ENCODE measurements at places on chromosomes 2 and 18.
A peak's percentile ranks its signal among the peaks of the same experiment; 100 is the strongest.

DNA sequence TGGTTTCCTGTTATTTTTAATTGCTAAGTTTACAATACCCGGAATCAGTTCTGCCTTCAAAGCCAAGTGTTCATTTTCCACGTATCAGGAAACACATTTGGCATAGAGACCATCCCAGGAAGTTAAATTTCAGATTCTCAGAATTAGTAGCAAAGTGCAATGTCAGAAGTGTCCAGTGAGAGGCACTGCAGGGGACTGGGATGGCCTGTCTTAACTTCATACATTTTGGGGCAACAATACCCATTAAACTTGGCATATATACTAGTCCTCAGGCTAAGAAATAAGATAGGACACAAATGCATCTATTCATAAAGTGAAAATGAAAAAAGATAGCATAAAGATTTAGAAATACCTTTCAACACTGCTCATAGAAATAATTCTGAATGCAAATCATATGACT is 1.5 kb upstream of the IL1RL2 start:
- DNase-seq, result peak; percentile 40

- DNase-seq, result no peak
These were observed 111.1 kb downstream of the MYT1L start for GRCh38 chr2:2219984-2220383.

GRCh38 chr2:46300406-46300832 is 3.2 kb downstream of the EPAS1 start:
- DNase-seq, result no peak

GRCh38 chr18:62140259-62140658 is 46.6 kb downstream of the PIGN start:
- DNase-seq, result no peak

GRCh38 chr18:31204833-31205232 is 42.2 kb upstream of the DSC1 start:
- no peak for DNase-seq

DNA sequence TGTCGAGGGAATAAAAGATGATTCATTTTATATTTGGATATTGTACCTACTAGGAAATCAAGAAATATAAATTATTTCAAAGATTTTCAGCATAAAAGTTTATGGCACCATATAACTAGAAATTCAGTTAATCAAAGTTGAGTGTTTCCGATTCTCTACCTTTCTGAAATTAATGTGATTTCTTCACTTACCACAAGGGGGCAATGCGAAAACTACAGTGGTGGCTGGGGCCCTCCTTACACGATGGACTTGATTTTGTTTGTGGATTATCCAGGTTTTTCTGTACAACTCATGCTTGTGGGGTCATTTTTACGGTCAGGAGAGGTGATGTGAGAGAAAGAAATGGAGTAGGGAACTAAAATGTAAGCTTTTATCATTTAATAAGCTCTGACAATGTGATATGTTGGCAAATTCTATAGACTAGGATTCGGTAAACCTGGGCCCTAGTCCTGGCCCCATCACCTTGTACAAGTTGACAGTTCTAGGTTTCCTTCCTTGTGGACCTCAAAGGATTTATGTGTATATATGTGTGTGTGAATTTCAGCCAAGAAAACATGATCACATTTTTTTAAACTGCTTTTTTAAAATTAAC is 47.6 kb downstream of the G6PC2 start:
- peak; percentile 20 for DNase-seq

- DNase-seq, result no peak
These were observed 25.7 kb downstream of the PXDN start for GRCh38 chr2:1718339-1719220.

GRCh38 chr2:236642125-236642524 is 72.5 kb downstream of the ACKR3 start:
- no peak for DNase-seq

GRCh38 chr2:204272089-204272488 is 273.2 kb upstream of the PARD3B start:
- no peak for DNase-seq

- peak; percentile 20 for DNase-seq
These were observed 85.6 kb downstream of the IKZF2 start for GRCh38 chr2:213065583-213066442.

- peak; percentile 43 for DNase-seq
These were observed 210.9 kb downstream of the DYM start for GRCh38 chr18:49249521-49249920.

DNA sequence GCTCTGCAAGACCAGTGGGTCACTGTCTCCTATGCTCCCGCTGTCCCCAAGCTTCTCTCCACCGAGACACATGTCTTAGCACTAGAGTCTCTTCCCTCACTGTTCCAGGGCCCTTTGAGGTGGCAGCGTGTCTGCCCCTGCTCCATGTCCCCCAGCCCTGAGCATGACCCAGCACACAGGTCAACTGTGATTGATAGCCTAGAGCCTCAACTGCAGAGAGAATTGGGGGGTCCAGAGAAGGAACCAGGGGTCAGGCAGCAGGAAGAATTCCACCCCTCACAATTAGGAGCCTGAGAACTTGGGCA is 54.6 kb upstream of the ODC1 start:
- DNase-seq, result no peak

DNA sequence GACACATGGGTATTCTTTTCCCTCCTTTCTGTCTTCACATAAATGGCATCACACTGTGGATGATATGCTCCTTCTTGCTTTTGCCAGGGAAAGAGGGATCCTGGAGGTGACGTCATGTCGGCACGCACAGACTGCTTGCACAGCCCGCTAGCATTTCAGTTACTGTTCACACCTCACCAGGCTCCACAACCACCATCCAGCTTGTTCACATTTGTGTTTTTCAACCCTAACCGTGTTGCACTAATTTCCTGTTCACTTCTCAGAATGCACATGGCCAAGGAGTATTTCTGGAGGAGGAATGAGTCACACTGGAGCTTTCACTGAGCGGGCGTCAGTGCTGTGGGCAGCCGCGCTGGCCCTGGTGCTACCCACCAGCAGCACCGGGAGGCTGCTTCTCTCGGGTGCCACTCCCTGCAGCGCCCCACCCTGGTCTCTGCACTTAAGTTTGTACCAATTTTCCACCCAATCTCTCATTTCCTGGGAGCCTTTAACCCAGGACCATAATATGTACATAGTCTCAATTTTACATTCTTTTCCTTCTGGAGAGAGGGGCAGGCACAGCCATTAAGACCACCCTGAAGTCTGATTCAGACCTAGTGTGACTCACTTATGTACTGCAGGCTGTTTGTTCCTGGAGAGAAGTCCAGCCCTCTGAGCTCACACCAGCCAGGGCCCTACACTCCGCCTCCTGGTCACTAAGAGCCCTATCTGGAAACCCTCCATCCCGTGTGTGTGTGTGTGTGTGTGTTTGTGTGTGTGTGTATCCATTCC is 65.1 kb downstream of the MBP start:
- peak; percentile 63 for DNase-seq

DNA sequence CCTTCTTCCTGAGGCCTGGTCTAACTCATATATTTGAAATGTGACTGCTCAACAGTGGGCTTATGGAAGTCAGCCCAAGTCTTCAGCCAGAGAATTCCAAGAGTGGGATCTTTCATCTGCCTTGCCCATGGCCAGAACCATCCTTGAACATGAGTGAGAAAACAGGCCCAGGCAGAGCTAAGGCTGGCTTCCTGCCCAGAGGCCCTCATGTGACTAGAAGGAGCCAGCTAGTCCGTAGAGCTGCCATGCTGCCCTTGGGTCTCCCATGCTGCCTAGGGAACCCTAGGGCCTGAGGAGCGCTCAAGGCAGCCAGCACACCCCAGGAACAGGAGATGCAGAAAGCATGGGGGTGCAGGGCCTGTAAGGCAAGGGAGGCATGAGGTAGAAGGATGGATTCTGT is 203.6 kb downstream of the FHOD3 start:
- no peak for DNase-seq

- peak; percentile 12 for DNase-seq
These were observed 435 bp downstream of the IFT172 start for GRCh38 chr2:27489118-27489497.

- peak; percentile 8 for DNase-seq
These were observed 755 bp downstream of the SPAST start for GRCh38 chr2:32064021-32064601.

GRCh38 chr18:50559752-50560680 is at the start of gene MAPK4:
Gene MAPK4 (plus strand): TSS chr18:50560087. CDS start chr18:50663959, 103,872 bp downstream.
- DNase-seq, result peak; percentile 51

DNA sequence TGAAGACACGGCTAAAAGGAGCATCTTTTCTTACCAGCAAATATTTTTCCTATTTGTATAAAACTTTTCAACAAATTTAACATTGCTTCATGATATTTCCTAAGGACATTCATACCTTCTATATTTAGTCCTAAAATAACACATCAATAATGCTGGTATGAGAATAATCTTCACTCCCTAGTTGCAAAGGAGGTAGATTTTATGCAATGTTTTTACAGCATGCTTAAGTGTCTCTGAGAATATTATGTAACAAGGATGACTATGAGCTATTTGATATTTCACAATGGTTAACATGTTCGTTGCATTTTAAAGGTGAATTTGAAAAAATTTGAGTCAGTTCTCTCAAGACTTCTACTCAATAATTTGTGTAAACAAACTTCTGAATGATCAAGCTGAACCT is 506.7 kb downstream of the NUP35 start:
- no peak for DNase-seq

- DNase-seq, result no peak
These were observed 1.4 kb upstream of the MFSD6 start for GRCh38 chr2:190406805-190407204.

DNA sequence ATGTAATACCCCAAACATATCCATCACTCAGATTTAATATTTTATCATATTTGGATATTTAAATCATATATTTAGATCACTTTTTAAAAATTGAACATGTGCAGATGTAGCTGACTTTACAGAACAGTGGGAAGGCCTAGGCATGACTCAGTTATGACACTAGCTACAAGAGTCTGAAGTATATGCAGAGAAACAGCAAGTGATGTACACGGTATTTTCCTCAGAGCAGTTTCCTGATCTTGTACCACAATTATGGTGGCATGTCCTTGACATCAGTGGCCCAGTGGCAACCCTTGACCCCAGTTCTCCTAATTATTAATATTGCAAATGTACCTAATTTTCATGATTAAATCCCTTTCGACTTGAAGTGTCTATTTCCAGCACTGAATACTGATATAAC is 28.2 kb downstream of the CDKL4 start:
- DNase-seq, result no peak

- peak; percentile 46 for DNase-seq
These were observed 1.4 kb downstream of the PPM1G start for GRCh38 chr2:27407798-27408491.

- no peak for DNase-seq
These were observed 84.4 kb upstream of the CD28 start for GRCh38 chr2:203621981-203622515.

GRCh38 chr2:96354492-96354891 is 18.9 kb downstream of the NCAPH start:
- no peak for DNase-seq

DNA sequence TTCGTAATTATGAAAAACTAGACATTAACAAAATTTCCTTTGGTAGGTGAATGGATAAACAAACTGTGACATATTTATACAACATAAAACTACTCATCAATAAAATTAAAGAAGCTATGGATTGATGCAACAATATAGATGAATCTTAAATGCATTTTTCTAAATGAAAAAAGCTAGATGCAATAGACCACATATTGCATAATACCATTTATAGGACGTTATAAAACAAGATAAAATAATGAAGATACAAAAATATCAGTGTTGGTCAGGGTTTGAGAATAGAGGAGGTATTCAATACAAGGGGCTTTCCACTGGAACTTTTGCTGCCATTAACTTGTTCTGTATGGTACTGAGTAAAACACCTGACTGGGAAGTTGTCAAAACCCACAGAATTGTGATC is 314.4 kb downstream of the GRB14 start:
- no peak for DNase-seq

- DNase-seq, result no peak
These were observed 155.0 kb upstream of the SRD5A2 start for GRCh38 chr2:31735716-31736115.

- no peak for DNase-seq
These were observed 88.7 kb upstream of the ATL2 start for GRCh38 chr2:38465789-38466127.

GRCh38 chr18:3611313-3612090 is 161.5 kb downstream of the TGIF1 start:
- DNase-seq, result no peak

DNA sequence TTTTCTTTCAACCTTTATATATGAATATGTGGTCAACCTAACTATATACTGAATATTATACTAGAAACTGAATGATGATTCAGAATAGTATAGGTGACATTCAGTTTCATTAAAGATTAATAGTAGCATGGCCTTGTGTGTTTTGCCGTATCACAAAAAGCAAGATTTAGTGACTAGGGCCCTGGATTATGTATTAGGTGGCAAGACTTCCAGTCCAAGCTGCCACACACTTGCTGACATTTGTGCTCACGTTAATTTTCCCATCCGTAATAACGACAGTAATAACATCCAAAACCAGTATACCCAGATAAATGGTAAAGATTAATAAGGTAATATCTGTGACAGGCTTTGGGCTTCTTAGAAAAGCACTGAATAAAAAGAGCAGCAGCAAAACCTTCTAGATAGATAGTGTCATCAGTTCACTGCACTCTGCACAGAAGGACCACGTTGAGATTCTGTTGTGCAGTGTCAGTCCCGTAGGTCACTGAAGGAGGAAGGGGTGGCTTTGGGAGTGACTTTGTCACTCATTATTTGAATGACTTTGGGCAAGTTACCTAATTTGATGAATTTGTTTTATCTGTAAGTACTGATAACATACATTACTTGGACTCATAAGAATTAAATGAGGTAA is 451.7 kb downstream of the PTPRM start:
- no peak for DNase-seq

DNA sequence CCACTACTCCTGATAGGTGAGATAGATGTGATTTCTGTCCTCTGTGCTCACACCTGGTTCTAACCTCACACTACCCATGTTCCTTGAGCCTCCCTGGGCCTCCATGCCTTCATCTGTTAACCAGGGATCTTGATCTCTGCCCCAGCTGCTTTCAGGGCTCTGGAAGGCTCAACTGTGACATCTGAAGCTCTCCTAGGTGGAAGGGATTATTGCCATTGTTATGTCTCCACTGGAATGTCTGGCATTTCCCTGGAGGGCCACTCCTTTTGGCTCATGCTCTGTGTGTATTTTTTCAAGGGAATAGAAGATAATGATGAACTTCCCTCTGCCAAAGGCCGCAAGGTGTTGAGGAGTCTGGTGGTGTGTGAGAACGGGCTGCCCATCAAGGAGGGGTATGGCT is 41.2 kb downstream of the PCARE start:
- DNase-seq, result peak; percentile 60

- no peak for DNase-seq
These were observed 912.5 kb upstream of the CRIM1 start for GRCh38 chr2:35443087-35443486.

- DNase-seq, result no peak
These were observed 8.5 kb downstream of the SLC66A2 start for GRCh38 chr18:79942786-79943607.
